ENCODE measurements at places on chromosomes 1 and 21.

- DNase-seq = no peak
Measured at GRCh38 chr1:236720611-236721010, 34.3 kb downstream of the ACTN2 start.

DNA sequence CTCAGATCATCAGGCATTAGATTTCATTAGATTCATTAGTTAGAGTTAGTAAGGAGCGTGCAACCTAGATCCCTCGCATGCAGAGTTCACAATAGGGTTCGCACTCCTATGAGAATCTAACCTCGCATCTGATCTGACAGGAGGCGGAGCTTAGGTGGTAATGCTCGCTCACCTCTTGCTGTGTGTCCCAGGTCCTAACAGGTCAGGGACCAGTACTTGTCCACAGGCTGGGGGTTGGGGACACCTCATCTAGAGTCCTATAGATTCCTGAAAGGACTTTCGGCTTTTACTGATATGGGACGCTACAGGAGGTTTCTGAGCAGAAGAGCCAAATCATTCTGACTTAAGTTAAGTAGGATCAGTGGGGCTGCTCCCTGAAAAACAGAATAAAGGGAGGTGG is 91.4 kb downstream of the AKT3 start:
- DNase-seq = peak; percentile 3

- DNase-seq = peak; percentile 86
Measured at GRCh38 chr1:51569284-51570062, 47.4 kb upstream of the OSBPL9 start.

GRCh38 chr1:38991638-38992411 is 749 bp downstream of the AKIRIN1 start:
- DNase-seq = no peak

DNA sequence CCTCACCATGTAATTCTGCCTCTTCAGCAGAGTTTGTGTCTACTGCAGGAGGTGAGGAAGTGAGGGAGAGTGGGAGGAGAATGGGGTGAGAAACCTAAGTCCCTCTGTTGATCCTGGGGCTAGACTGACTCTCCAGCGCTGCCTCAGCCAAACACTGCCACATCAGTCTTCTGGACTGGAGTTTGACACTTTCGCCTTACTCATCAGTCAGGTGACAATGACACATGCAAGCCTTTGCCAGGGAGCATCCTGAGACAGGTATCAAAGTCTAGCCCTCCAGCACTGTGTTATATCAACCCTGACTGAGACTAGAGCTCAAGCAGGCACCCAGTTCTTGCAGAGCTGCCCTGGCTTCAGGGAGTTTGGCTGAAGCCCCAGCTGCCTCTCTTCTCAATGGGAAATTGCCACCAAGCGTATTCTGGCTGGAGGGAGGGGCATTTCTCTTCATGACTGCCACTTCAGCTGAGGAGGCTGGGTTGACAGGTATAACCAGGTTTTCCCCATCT is 33.3 kb upstream of the SUCO start:
- peak; percentile 3 for DNase-seq

DNA sequence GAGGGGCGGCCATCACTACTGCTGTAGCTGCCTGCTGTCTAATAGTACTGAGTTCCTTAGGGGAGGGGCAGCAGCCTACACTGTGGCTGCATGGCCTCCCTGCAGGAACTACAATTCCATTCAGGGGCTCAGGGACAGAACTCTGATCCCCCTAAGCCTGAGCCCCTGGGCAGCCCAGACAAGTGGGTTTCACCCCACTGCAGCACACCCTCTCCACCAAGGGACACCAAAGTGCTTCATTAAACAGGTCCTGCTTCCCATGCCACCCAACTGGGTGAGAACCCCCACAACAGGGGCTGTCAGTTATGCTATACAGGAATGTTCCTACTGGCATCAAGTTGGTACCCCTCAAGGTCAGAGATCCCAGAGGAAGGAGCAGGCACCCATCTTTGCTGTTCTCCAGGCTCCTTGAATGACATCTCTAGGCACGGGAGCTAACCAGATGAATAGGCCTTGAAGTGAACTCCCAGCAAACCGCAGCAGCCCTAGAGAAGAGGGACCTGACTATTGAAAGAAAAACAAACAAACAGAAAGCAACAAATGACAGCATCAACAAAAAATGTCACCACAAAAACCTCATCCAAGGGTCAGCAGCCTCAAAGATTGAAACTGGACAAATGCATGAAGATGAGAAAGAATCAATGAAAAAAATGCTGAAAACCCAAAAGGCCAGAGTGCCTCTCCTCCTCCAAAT is 437.4 kb downstream of the NUF2 start:
- no peak for DNase-seq

- DNase-seq = no peak
Measured at GRCh38 chr1:40905061-40905460, 42.9 kb upstream of the CITED4 start.

DNA sequence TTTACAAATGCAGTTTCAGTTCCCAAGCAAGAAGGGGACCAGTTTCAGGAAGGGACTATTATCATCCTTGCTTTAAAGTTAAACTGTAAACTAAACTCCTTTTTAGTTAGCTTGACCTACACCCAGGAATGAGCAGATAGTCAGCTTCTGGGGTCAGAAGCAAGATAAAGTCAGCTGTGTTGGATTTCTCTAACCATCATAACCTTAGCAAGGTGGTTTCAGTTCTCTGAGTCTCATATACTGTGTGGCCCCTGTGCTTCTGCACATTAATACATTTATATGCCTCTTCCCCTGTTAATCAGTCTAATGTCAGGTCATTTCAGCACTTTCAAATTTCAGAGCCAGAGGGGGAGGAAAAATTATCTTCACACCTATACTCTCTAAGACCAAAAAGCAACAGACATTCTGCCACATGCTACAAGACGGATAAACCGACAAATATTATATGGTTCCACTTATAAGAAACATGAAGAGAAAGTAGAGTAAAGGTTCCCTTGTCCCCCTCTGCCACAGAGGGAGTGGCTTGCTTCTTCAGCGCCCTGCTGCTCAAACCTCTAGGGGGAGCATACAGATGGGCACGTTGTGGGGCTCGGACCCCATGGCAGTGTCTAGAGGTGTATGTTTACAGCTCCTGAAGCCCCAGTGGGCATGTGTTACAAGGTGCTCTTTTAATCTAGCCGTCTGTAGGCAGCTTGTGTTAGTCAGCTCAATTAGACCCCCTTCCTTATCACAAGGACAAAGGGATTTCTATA is 89.1 kb downstream of the SMYD3 start:
- DNase-seq = no peak

DNA sequence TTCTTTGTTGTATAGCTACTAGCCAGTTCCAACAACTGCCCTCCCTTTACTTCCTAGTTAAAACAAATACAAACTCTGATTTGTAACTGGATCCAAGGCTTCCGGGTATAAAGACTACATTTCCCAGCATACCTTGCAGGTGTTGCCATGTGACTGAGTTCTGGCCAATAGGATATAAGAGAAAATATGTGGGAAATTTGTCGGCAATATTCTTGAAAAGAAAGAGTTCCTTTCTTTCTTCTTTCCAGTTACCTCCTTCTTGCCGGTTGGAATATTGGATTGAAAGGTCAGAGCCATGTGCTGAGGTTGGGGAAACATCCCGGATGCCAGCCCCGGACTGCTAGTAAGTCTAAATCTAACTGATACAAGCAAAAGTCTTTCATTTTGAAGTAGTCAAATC is 23.0 kb upstream of the ZBTB40 start:
- no peak for DNase-seq

DNA sequence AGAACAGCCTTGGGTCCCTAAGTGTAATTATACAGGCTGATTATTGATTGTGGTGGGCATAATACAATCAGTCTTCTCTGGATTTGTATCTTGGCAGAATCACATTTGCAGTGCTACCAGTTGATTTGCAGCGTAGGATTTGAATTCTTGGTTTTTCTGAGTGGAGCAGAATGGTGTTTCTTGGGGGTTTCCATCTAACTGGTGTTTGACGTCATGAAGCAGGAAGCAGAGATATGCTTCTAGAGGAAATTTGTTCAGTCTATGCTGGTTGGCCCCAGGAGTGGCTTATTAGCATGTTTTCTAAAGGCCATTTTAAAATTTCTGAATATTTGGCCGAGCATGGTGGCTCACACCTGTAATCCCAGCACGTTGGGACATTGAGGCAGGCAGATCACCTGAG is 3.4 kb downstream of the CTTNBP2NL start:
- DNase-seq = no peak

- no peak for DNase-seq
Measured at GRCh38 chr1:154735804-154736168, 127.8 kb upstream of the ADAR start.

DNA sequence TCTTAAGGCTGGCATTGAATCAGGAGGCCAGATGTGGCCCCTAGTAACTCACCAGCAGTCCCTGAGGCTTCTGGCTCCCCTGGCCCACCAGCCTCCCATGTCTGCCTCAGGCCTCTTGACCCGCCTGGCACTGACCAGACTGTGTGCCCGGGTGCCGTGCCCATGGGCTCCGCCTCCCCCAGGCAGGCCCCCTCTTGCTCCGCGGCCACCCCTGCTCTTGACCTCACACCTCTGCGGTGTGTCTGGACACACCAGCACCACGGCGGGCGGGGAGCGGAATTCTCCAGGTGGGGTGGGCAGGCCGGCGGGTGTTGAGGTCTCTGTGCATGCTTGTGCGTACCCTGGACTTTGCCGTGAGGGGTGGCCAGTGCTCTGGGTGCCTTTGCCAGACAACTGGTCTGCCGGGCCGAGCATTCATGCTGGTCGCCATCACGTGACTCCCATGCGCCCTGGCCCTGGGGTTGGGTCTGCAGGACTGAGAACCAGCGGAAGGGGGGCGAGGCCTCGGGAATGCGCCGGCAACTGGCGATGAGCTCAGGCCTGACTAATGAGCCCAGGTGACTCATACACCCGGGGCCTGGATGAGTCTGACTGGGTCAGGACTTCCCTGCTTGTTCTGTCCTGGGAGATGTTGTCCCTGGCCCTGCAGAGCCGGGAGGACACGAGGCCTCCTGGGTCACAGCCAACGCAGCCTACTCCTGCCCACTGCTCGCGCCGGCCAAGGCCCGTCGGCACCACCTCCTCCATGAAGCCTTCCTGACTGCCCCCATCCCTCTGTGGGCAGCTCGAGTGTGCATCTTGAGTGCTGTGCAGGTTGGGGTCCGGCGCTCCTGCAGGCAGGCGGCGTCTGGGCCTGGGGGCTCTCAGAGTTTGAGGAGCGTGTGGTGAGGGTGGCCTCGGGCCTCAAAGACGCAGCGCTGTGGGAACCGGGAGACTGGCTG is 22.6 kb downstream of the COL18A1 start:
- no peak for DNase-seq

GRCh38 chr1:218754477-218754876 is 409.3 kb downstream of the TGFB2 start:
- no peak for DNase-seq

GRCh38 chr1:27332536-27333281 is 9.1 kb upstream of the SYTL1 start:
- no peak for DNase-seq

GRCh38 chr1:182315167-182315556 is 76.4 kb downstream of the GLUL start:
- no peak for DNase-seq

GRCh38 chr1:203440771-203441170 is 34.8 kb upstream of the PRELP start:
- no peak for DNase-seq

DNA sequence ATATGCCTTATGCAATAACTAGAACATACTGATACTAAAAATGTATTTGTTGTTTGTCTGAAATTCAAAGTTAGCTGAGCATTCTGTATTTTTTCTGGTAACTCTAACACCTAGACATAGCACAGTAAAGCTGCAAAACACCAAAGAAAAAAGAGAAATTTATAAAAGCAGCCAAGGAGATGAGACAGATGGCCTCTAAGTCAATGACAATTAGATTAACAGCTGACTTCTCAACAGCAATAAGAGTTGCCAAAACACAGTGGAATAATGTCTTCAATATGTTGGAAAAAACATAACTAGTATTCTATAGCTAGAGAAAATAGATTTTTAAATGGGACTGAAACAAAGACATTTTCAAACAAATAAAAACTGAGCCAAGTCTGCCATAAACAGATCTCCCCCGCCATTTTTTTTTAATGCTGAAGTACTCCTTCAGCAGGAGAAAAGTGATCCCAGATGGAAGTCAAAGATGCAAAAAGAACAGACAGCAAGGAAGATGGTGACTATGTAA is 81.3 kb downstream of the SYF2 start:
- DNase-seq = no peak

DNA sequence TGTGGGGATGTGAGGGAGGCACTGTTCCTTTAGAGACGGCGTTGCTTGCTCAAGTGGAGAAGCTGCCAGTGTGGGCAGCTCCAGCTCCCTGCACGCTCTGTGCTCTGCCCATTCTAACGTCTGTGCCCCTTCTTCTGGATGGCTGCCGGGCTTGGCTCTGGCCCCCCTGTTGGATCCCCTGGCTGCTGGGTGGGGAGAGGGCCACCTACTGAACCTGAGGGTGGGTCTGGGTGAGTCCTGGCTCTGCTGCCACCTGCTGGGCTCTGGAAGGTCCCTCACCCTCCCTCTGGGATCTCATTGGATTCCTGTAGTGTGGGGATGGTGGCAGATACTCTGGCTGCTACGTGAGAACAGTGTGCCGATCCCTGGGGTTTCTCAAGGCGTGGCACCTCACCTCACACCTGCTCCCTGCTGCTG is 5.0 kb downstream of the PFKL start:
- no peak for DNase-seq

GRCh38 chr1:174165471-174166137 is 6.3 kb downstream of the RABGAP1L start:
- no peak for DNase-seq

DNA sequence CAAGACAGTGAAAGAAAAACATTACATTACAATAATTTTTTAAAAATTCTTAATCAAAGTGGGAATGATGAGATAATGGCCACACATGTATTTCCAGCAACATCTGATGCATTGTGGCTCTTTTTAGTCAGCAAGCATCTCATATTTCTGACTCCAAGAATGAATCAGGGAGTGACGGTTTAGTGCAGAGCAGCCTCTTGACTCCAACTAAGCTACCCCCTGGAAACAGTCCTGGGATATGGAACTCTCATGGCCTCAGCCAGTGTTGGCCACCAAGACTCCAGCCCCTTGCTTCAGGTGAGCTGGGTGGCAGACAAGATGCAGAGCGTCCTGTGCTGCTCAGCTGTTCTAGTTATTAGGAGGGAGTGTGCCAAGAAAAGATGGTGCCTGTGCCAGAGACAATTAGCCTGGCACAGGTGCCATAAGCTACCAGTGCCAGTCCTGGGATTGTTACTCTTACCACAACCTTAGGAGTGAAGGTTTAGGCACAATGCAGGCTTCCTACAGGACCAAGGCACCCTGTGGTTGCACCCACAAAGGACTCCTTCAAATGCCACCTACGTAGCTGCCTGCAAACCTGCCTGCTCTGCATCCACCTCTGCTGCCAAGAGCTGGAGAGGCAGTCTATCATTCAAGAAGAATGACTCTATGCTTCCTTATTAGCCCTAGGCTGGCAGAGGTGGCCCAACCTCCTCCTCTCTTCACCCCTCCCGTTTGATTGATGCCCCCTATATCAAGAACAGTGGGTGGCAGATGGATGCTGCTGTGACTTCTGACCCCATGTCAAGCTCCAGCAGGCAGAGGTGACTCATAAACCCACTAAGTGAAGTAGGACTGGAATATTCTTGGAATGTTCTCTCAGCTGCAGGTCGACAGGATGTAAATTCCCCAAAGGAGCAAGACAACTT is 6.0 kb upstream of the SEC16B start:
- DNase-seq = no peak

GRCh38 chr1:205879974-205880373 is 30.0 kb upstream of the PM20D1 start:
- no peak for DNase-seq
